ENCODE measurements at places on chromosomes 11 and 22.

GRCh38 chr11:65903068-65903481 lies 2.9 kb upstream of the FOSL1 start:
- DNase-seq: no peak

DNA sequence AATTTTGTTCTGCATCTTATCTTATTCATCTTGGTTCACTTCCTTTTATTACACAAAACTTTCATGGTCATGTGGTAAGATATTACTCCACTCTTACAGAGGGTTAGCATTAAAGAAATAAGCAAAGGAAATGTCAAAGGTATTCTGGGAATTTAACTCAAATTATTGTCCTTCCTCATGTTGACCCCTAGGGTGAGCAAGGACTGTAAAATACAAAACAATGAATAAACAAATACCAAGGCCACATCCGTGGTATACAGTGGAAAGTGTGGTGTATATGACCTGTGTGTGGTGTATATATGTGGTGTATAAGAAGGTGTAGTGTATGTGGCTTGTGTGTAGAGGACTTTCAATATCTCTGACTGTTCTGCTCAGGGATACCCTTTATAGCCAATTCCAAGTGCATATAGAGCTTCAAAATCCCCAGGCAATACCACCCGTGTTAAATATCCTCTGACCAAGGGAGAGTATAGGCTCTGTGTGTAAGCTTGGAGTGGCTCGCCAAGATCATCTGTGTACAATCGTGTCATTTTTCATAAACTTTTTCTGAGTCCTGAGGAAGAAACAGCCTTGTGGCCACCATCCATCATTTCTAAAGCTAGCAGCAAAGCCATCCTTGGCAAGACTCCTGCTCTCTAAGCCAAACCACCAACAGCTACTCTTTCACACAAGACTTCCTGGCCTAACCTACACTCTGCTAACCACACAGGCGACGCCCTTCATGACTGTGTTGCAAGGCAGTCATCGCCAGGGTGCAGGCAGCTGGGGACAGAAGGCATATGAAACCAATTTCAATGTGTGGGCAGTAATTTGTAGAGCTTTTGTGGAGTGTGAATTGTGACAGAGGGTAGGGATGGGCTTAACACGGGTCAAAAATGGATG lies 548.0 kb downstream of the ETS1 start:
- DNase-seq: peak; percentile 48

- no peak for DNase-seq
Measured at GRCh38 chr11:17412488-17413180, 24.2 kb upstream of the KCNJ11 start.

DNA sequence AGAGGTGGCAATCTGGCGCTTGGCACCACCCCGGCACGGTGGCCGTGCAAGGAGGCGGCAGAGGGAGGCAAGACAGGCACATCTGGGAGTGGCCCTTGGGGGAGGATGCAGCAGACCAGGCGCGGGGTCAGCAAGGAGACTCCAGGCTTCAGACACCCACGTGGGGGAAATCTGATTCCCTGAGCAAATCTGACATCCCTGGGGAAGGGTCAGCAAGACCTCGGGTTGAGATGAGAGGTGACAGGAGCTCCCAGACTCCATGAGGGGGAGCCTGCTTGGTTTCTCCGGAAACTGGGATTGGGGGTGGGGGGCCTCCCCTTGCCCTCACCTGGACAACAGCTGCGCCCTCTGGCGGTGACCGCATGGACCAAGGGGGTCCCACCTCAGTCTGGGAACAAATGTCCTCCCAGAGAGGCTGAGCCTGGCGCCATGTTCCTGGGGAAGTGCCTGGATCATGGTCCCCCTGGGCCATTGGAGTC lies 4.0 kb upstream of the RCOR2 start:
- DNase-seq: no peak

DNA sequence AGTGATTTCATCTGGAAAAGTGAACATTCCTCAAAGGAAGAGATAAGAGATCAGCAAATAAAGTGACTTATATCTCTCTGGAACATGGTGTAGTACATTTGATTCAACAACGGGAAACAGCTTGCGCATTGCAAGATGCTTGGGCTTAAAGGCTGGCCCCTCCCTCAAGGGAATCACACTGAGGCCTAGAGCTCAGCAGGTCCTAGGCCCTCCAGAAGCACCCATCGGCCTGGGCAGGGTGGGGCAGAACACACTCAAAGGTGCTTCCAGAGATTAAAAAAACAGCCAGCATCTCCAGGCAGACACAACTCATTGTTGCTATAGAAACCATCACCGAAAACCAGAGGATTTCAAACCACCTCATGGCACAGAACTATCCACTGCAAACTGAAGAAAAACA lies 69.0 kb upstream of the ARFGAP3 start:
- no peak for DNase-seq

- DNase-seq: no peak
Measured at GRCh38 chr11:926341-926916, 759 bp downstream of the AP2A2 start.

DNA sequence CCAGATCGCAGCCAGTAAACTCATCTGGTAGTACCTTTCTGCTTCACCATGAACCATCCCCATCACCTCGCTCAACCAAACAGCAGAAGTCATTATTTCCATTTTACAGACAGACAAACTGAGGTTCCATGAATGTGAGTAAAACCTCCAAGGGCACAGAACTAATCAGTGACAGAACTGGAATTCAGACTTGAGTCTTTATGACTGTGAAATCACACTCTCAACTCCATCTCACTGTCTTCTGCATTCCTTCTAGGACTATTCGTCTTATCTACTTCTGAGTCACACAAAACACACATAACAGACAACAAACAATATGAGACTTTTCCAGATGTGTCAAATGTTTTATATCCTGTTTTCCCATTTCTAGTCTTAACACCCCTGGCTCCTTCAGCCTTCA lies 9.3 kb upstream of the NUP50 start:
- no peak for DNase-seq

DNA sequence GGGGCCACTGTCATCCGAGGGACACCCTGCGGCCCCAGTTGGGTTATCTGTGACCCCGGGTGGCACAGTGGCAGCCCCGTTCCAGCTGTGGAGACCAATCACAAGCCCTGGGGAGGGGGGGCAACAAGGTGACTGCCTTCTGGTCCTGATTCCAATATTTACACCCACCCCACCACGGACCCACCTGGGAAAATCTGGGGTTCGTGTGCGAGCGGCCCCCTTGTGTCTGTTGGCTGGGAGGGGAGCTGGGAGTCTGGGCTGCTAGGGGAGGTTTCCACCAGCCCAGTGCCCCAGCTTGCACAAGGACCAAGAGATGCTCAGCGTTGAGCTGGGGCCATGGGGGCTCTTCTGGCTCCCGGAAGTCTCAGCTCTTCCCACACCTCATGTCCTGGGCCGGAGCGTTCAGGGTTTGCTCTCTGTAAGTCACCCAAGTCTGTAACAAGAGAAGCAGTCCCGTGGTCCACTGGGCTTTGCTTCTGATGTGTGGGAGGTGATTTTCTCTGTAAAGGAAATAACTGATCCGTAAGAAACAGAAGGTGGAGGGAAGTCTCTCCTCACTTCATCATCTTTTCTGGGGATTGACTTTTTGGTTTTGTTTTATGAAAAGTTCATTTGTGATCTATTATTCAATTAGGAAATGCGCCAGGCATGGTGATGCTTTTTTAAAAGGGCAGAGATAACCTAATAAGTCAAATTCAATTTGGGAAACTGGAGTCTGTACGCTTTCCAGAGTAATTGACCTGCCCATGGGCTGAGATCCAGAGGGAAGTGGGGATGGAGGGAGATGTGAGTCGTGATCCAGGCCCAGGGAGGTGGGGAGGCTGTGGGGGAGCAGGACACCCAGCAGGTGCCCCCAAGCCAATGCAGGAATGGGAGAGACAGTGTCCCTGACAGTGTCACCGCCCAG lies 22.4 kb upstream of the GAL start:
- DNase-seq: no peak

- no peak for DNase-seq
Measured at GRCh38 chr11:86228269-86229038, 16.1 kb upstream of the EED start.

DNA sequence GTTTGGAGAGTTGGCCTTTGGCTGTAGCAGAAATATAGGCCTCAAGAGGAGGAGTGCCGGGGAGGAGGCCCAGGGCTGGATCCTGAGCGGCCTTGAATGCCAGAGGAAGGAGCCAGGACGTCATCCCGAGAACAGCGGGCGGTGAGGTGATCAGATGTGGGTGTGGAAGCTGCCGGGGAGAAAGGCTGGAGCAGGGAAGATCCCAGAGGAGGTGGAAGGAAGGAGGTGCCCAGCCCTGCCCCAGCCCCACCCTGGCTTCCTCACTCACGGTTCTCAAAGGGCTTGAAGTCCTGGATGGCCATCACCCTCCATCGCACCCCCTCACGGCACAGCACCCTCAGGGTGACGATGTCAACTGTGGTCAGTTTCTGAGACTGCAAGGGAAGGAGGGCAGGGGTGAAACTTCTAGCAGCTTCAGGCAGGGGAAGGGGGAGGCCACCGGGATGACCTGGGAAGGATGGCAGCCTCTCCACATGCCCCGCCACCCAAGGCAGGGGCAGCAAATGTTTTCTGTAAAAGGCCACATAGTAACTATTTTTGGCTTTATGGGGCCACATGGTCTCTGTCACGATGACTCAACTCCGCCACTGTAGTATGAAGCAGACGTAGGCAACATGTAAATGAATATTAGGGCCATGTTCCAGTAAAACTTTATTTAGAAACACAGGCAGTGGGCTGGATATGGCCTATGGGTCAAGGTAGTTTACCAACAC lies 10.7 kb downstream of the IL2RB start:
- no peak for DNase-seq

GRCh38 chr22:41099036-41099435 lies 6.6 kb downstream of the EP300 start:
- DNase-seq: no peak

DNA sequence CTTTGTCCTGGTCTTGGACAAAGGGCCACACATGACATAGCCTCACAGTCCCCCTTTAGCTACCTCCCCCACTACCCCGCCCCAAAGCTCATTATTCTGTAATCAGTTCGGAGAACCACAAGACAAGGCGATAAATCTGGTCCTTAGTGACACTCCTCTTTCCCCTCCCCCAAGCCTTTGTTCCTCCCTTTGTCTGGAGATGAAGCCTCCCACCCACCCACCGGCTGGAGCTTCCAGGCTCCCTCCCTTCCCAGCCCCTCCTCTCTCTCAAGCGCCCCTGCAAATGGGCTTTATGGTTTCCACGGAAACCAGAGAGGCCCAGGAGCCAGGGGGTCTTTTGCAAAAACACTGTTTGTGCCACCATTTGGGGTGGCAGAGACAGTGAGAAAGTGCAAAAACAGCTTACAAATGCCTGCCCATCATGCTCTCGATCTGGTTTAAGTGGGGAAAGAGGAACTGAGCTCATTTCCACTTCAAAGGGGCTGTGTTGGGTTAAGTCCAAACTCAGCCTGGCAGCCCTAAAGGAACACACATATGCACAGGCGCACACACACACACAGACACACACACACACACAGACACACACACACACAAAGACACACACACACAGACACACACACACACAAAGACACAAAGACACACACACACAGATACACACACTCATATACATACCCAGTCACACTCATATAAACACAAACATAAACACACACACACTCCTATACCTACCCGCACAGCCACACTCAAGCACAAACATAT lies 23.5 kb downstream of the APLNR start:
- no peak for DNase-seq

DNA sequence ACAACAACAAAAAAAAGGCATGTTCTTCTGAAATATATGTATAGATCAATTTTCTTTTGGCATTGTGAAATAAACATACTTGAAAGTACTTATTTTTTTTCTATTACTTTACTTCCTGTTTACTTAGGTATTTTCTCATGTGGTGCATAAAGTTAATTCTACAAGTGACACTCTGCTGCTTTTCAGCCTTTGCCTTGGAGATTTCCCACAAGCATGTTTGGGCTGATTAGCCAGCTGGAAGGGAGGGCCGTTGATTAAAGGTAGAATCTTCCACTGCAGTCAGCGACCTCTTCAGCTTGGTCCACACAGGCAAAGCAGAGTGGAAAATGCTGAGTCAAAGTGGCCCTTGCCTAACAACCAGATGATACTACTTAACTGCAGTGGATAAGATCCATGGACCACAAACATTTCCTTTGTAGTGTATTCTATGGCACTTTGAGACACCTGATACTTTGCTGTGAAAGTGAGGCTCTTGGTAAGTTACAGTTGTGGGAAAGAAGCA lies 176.0 kb downstream of the ARHGAP42 start:
- DNase-seq: no peak
